GM23248 (cell line): ENCODE measurements at places on chromosomes 3 and 15.

- no peak for DNase-seq
These were observed 285.5 kb downstream of the GABRG3 start for GRCh38 chr15:27256446-27256845.

GRCh38 chr15:43293432-43293831 lies 26.7 kb upstream of the TGM5 start:
- DNase-seq: peak; percentile 22

DNA sequence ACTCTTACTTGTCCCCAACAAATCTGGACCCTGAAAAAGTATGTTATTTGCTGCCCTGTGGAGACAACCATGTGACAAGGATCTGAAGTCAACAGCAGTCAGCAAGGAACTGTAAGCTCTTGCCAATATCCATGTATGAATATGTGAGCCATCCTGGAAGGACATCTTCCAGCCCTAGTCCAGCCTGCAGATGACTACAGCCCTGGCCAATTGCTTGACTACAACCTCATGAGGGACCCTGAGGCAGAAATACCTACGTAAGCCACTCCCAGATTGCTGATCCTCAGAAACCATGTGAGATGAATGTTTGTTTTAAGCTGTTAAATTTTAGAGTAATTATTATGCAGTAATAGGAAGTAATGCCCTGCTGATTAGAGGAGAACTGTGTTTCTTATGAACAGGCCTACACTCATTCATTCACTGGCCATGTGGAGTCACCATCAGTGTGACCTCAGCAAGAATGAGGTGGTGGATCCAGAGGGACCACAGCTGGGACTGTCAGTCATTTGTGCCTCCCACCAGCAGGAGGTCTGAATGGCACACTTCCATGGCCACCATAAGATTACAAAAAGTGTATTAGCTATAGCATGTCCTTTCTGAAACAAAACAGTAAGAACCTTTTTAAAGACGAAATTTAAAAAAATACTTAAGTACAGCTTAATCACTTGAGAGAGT lies 92.6 kb downstream of the TFDP2 start:
- peak; percentile 17 for DNase-seq

GRCh38 chr3:53230041-53230621 lies 25.7 kb downstream of the TKT start:
- DNase-seq: no peak

DNA sequence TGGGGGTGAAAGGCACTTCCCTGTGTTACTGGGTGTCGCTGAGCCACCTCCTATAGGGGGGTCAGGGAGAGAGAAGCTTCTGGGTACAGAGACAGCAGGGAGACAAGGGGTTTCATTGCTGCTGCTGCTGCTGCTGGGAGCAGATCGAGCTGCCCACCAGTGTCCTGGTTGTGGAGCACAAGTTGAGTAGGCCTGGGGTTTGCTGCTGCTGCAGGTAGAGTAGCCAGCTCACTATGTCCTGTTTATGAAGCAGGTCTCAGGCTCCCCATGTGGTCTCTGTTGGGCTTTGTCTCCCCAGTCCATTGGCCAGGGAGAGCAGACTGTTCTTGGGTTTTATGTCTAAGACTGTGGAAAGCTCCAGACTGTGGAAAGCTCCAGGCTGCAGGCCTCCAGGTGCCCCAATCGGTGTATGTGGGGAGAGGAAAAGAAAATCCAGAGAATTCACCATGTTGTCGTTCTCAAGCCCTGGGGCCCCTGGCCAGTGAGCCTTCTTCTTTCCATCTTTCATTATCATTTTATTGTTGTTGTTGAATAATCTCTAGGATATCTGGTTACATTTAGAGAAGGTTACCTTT lies 157.8 kb downstream of the ADAMTS17 start:
- DNase-seq: no peak

GRCh38 chr3:9074079-9074478 lies 110.8 kb upstream of the RAD18 start:
- peak; percentile 60 for DNase-seq

GRCh38 chr3:37257581-37257980 lies 83.2 kb upstream of the LRRFIP2 start:
- DNase-seq: no peak

GRCh38 chr15:101657968-101658784 lies 6.0 kb upstream of the TM2D3 start:
- no peak for DNase-seq

GRCh38 chr15:47374222-47374621 lies 343.1 kb upstream of the SEMA6D start:
- peak; percentile 25 for DNase-seq

DNA sequence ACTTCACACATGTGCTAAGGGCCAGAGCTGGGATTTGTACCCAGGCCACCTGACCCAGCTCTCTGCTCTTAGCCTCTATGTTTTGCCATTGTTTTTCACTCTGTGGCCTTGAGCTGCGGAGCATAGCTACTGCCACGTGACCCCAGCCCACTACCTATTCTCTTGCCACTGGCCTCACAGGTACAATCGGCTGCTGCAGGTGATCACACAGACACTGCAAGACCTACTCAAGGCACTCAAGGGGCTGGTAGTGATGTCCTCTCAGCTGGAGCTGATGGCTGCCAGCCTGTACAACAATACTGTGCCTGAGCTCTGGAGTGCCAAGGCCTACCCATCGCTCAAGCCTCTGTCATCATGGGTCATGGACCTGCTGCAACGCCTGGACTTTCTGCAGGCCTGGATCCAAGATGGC lies 46.2 kb downstream of the SEMA3G start:
- no peak for DNase-seq

GRCh38 chr3:154182975-154183374 lies 61.8 kb downstream of the ARHGEF26 start:
- DNase-seq: no peak

DNA sequence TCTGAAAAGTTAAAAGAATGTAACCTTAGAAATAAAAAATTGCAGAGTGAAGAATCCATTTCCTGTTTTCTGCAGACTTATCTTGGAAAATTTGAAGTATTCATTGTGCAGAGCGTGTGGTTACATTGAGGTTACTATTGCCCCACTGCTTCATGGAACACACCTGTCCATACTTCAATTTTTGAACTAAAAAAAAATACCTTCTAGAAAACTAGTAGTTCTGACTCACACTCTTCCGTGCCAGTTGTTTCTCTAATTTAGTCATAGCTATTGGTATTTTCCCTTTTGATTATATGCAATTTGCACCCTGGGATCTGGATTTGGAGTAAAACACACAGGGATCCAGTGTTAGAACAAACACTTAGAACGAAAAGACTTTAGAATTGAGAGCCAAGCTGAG lies 111.8 kb upstream of the LYSMD4 start:
- DNase-seq: peak; percentile 7

DNA sequence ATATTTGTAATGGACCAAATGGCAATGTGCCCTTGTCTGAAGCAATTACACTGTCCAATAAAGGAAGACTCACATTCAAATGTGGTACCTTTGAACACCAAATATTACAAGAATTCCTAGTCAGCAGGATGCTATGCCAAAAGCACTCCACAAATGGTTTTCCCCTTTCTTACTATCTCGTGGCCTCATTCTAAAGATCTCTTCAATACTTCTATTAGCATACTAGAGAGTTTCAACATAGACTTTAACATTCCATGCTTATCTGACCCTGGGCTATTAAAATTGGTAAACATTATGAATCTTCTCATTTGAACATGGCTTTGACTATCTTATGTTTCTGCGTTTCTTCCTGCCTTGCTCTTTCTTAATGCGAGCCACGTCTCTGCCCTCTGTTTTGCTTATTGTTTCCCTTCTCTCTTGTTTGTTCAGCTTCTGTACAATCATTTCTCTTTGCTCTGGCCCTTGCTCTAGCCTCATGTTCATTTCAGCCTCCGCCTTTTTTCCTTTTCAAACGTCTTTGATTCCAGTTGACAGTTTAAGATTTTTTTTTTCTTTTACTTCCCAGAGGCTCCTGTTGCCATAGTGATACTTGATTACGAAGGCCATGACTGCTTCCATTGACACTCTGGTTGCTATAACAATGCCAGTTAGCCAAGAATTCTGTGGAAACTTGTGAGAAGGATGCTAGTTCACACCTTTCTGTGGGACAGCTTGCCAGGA lies 49.5 kb upstream of the SLC9A9 start:
- peak; percentile 88 for DNase-seq

- DNase-seq: no peak
These were observed 10.4 kb downstream of the C3orf18 start for GRCh38 chr3:50557106-50557505.

DNA sequence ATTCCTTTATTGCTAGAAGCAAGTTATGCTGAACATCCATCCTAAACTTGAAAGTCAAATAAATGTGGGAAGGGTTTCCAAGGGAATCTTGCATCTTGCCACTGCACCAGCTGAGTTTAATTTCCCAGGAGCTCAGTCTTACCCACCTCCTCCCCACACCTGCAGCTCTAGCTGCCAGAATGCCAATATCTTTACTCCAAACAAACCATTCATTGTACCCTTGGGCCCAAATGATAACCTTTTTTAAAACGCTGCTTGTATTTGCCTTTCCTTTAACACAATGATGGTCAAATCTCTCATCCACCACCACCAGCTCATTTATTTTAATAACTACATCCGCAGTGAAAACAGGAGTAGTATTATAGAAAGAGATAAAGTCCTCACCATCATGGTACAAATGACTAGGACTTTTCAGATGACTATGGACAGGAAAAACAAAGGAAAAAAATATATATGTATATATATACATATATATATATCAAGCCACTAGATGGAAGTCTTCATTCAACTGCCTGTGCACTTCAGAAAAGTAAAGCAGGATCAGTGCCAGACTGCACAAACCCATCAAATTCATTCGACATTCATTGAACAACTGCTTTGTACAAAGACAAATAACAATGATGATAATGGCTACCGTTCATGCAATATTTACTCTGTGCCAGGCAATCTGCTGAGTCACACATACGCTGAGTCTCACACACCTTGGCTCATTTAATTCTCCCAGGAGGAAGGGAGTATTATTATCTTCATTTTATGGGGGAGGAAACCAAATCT lies 44.0 kb downstream of the BFSP2 start:
- DNase-seq: peak; percentile 58

DNA sequence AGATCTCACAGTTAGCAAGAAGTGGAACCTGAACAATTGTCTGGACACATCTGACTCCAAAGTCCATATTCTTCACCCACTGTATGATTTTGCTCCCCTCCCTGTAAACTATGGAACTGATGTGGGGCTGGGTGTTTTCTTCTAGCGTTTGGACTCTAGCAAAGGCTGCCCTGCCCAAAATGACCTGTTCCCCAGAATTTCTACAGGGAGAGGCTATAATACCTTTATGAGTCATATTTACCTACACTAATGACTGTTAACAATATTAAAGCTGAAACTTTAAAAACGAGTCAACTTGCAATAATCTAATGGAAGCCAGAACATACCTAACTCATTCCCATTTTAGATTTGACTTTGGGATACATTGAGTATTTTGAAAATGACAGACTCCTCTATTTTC lies 531.2 kb upstream of the CFAP20DC start:
- no peak for DNase-seq

GRCh38 chr15:51768018-51768417 lies 16.6 kb downstream of the TMOD2 start:
- DNase-seq: no peak

GRCh38 chr3:128967748-128968355 lies 26.0 kb downstream of the CFAP92 start:
- no peak for DNase-seq

- DNase-seq: no peak
These were observed 228.0 kb downstream of the UACA start for GRCh38 chr15:70535071-70535954.

- DNase-seq: no peak
These were observed 37.6 kb upstream of the ADCY5 start for GRCh38 chr3:123486460-123486859.

DNA sequence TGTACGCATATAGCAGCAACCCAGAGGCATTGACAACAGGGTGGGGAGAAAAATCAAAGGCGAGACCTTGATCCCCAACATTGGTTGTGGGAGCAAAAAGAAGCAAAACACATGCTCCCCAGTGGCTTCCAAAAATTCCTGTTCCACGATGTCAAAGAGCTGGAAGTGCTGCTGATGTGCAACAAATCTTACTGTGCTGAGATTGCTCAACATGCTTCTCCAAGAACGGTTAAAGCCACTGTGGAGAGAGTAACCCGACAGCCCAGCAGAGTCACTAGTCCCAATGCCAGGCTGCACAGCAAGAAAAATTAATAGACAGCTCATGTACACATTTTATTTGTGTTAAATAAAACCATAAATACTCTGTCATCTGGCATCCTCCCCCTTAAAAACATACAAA lies 179.9 kb upstream of the PFN2 start:
- DNase-seq: peak; percentile 61

DNA sequence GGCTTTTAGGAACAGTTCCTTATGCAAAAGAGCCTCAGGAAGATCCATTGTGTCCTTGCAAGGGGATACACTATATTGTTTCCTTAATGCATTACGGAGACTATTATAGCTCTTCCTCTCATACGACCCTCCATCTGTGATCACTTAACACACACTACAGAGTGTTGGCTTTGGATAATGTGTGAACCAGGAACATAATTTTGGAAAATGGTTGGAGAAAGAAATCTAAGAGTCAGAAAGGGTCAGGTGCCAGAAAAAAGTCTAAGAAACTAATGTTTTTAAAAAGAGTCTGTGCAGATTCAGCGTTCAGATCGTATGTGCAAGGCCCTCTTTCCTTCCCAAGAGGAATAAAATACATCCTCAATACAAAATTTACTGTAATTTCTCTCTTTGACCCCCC lies 27.3 kb downstream of the LRRN1 start:
- DNase-seq: no peak

DNA sequence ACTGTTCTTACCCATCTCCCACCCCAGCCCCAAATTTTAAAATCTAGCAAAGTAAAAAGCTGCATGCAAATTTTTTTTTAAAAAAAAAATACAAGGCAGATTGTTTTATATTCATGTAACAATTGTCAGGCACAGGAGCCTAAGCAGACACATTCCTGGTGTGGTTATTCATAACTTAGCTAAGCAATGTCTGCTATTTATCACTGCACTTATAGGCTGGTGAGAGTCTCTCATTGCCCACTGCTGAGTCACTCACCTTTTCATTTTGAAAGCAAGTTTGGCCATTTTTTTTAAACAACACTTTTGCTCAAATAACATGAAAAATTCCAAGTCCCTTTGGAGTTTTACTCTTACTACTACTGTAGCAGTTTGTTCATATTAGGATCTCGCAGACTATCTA lies 413.9 kb downstream of the RBMS3 start:
- DNase-seq: peak; percentile 97

- DNase-seq: no peak
These were observed 190.8 kb downstream of the XXYLT1 start for GRCh38 chr3:195080125-195080524.

DNA sequence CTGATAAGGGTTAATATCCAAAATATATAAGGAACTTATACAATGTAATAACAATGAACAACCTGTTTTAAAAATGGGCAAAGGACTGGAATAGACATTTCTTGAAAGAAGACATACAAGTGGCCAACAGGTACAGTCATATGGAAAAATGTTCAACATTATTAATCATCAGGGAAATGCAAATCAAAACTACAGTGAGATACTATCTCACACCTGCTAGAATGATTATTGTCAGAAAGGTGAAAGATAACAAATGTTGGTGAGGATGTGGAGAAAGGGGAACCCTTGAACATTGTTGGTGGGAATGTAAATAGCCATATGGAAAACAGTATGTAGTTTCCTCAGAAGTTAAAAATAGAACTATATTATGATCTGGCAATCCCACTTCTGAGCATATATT lies 20.4 kb downstream of the GOLM2 start:
- DNase-seq: no peak
